ENCODE measurements at places on chromosomes 4 and X. TPM values are rescaled to one million over a fixed set of nuclear protein-coding genes. Genes with fewer than 3 reads are reported as not detected.

DNA sequence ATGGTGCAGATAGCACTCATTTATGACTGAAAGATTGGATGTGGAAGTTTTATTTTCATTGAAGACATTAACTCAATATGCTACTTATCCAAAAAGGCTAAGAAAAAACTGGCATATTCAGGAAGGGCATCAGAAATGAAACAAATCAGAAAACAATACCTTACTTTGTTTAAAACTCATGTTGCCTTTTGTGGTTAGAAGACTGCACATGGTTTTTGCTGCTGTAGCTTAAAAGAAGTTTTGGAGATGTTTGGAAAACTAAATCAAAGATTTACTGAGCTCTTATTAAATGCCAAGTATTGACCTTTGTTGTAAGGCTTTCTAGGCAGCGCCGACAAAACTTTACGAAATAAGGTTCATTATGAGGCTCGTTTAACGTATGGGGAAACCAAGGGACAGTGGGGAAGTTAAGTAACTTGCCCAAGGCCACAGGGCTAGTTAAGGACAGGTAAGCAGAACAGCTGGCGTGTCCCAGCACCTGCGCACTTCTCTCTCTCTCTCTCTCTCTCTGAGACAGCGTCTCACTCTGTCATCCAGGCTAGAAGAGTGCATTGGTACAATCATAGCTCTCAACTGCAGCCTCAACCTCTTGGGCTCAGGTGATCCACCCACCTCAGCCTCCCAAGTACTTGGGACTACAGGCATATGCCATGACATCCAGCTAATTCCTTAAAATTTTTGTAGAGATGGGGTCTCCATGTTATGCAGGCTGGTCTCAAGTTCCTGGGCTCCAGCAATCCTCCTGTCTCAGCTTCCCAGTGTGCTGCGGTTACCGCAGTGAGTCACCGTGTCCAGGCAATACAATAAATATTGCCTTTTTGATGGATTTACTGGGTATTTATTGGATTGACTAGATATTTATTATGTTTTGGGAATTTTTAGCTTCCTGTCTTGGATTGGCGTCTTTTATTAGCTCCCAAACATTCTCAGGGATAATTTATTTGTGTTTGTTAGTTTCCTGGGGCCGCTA lies 16.1 kb downstream of the LRP2BP start:
- H3K36me3 ChIP-seq: no peaks in the 10 kb centered on the region
- no peak for DNase-seq
- no peak overlapping the region for H3K27ac ChIP-seq
- H3K4me1 ChIP-seq: no peaks in the 10 kb centered on the region
- H3K27me3 ChIP-seq: no peaks in the 10 kb centered on the region

- H3K4me3 ChIP-seq: no peak overlapping the region
- no peaks in the 10 kb centered on the region for H3K36me3 ChIP-seq
- H3K27ac ChIP-seq: peak overlapping the region; percentile 61
- no peak for DNase-seq
These were observed 9.0 kb downstream of the TNIP2 start for GRCh38 chr4:2746891-2747695.

RHOXF2 gene
- not detected for total RNA-seq

DNA sequence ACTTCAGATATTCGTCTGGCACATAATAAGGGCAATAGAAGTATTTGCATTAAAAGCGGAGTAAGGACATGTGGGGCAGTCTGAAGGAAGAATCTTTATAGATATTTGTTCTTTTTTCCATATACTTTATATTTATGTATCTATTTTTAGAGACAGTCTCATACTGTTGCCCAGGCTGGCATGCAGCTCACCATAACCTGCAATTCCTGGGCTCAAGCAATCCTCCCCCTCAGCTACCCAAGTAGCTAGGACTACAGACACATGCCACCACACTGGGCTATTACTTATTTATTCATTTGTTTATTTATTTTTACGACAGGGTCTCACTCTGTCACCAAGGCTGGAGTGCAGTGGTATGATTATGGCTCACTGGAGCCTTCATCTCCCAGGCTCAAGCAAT lies 16.7 kb upstream of the MRPL1 start:
- DNase-seq: no peak
- H3K36me3 ChIP-seq: no peaks in the 10 kb centered on the region
- H3K27me3 ChIP-seq: no peaks in the 10 kb centered on the region
- no peak overlapping the region for H3K4me3 ChIP-seq

WWC2 gene
- 28.6 TPM for total RNA-seq

NSUN7 gene
- total RNA-seq: 8.0 TPM

DNA sequence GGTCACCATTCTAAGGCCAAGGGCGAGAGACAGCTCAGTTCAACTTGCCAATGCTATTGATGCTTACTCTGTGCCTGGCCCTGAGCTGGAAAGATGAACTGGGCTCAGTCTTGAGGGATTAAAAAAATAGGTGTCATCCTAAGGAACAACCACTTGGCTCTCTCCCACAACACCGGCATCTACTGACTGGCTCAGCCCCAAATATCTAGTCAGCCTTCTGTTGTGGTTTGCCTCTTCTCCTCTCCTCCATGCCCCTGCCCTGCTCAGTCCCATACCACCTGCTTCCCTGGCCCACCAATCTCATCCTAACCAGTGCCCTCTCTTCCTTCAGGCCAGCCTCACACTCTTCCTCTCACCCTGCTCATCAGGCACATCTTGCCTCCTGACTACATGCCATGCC lies 29.6 kb downstream of the KDM5C start:
- DNase-seq: no peak
- H3K4me1 ChIP-seq: no peaks in the 10 kb centered on the region
- H3K36me3 ChIP-seq: no peaks in the 10 kb centered on the region

F9 gene
- 13.0 TPM for total RNA-seq

DNA sequence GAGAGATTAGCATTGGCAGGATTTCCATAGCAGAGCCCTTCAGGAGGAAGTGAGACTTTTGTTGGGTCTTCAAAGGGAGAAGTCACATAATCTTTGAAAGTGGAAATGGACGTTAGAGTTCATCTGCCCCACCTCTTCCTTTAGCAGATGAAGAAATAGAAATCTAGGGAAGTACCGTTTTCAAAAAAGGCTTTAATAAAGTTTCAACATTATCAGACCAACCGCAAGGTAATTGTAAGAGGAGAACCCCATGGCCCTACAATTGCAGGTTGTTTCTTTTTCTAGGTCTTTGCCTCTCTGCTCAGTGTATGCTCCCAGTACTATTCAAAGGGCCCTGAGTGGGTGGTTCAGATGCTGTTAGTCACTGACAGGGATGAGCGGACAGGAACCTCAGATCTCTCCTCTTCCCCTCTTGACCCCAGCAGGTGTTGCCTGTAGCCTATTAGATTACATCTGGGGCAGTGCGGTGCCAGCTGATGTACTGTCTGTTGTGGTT lies 48.6 kb upstream of the AP1S2 start:
- no peaks in the 10 kb centered on the region for H3K36me3 ChIP-seq
- H3K4me3 ChIP-seq: no peak overlapping the region
- H3K4me1 ChIP-seq: no peaks in the 10 kb centered on the region

DNA sequence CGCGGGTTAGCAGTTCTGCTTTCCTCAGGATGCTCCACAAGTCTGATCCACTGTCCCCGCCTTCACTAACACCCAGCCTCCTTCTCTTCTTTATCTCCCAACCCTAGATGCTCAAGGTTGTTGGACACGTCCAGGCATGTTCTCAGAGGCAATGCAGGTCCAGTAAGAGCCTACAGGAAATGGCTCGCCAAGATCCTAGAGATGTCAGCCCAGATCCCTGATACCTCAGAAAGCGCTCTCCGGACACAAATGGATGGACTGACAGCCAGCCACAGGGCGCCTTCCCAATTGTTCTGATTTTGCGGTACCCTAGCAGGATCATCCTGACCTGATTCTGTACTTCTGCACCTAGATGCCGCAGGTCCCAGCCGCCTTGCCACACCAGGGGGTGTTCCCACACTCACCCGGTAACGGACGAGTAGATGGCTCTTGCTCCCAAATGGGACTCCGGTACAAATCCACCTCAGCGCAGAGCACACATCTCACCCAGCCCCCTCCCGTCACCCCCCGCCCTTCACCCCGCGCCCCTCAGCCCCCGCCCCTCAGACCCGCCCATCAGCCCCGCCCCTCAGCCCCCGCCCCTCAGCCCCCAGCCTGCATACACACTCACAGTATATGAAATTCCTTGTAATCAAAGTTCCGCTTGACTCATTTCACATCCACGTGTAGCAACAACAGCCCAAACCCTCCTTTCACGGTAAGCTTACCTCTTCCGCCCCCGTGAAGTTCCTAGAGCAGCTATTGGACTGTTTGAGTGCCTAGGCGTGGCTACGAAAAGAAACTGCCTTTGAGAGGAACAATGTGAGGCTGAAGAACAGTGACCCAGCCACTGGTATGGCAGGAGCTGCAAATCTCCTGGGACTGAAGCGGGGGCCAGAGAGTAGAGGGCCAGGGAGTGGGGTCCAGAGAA lies at the start of gene EDA2R:
Gene EDA2R (minus strand): TSS at position 488 of the 910 bp plus-strand sequence. CDS start 23,058 bp downstream, outside the sequence.
- DNase-seq: peak; percentile 64
- peak within 1 kb of the TSS; percentile 42 for H3K4me3 ChIP-seq
- H3K27ac ChIP-seq: peak within 1 kb of the TSS; percentile 81

- H3K4me1 ChIP-seq: no peaks in the 10 kb centered on the region
- peak overlapping the region; percentile 64 for H3K4me3 ChIP-seq
- peaks cover 65% of the 10 kb centered on the region for H3K27me3 ChIP-seq
- H3K27ac ChIP-seq: no peak overlapping the region
- no peaks in the 10 kb centered on the region for H3K36me3 ChIP-seq
These were observed 989 bp upstream of the PCDH10 start for GRCh38 chr4:133147921-133148689.

RPS3A gene
- total RNA-seq: 4,409 TPM

- no peak overlapping the region for H3K27ac ChIP-seq
- H3K4me3 ChIP-seq: no peak overlapping the region
- H3K27me3 ChIP-seq: no peaks in the 10 kb centered on the region
These were observed 105.7 kb downstream of the HMX1 start for GRCh38 chr4:8765631-8766590.
